ENCODE measurements at places on chromosomes 16 and 17.

- DNase-seq: no peak
Observed at GRCh38 chr17:38709864-38710603, 5.0 kb downstream of the MLLT6 start.

DNA sequence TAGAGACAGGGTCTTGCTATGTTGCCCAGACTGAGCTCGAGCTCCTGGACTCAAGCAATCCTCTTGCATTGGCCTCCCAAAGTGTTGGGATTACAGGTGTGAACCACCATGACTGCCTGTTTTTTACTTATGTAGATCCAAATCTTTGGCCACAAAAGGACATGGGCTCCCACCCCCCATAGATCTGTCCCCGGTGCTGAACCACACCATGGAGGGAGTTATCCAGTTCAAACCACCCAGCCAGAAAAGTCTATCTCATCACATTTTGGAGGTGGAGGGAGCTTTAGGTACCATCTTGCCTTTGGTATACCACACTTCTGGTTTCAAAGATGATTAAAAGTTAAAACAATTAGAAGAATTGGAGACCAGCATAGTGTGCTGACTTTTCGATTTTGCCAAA is 26.2 kb downstream of the SHISA9 start:
- DNase-seq: no peak

DNA sequence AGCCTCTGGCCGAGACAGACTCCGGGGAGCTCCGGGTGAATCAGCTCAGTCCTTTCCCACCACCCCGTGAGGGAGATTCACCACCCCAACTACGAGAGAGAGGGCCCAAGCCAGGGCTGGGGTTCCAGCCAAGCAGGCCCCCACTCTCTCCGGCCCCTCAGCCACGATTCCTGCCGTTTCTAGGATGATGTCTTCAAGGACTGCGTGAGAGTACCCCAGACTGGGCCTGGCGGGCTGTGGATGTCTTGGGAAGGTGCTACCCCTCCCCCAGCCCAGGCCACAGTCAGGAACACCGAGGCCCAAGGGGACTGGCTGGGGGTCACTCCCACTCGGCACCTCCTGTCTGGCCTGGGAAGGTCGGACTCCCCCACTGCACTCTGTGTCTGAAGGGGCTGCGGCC is 21.6 kb upstream of the PABPN1L start:
- no peak for DNase-seq

GRCh38 chr16:17431012-17431411 is 39.7 kb downstream of the XYLT1 start:
- no peak for DNase-seq

GRCh38 chr17:9261081-9262012 is 240.0 kb downstream of the NTN1 start:
- DNase-seq: no peak

DNA sequence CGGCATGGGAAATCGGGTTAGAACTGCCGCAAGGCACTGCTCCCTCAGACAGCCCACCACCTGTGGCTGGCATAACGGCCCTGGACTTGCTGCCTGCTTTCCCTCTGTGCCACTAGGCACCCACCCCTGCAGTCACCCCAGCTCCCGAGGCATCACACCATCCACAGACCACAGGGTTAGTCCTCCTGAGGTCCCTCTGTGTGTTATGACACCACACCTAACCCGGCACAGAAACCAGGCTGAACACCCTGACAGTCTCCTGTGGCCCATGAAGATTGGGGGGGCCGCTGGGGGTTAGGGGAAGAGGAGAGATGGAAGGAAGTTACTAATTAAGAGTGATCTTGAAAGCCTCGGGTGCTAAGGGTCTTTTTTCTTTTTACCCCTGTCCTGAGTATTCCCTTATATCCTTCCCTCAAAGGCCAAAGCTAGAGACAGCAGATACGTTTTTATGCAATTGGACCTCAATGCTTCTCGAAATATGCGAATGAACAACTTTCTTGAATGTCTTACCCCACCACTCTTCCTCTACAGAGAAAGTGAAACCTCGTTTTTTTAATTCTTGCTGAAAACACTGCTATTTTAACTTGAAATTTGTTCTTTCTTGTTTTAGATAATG is 7.0 kb downstream of the CYTH1 start:
- DNase-seq: no peak

Measured in hindlimb muscle (tissue), 1 donor.